ENCODE measurements at places on chromosomes 7 and 10.

DNA sequence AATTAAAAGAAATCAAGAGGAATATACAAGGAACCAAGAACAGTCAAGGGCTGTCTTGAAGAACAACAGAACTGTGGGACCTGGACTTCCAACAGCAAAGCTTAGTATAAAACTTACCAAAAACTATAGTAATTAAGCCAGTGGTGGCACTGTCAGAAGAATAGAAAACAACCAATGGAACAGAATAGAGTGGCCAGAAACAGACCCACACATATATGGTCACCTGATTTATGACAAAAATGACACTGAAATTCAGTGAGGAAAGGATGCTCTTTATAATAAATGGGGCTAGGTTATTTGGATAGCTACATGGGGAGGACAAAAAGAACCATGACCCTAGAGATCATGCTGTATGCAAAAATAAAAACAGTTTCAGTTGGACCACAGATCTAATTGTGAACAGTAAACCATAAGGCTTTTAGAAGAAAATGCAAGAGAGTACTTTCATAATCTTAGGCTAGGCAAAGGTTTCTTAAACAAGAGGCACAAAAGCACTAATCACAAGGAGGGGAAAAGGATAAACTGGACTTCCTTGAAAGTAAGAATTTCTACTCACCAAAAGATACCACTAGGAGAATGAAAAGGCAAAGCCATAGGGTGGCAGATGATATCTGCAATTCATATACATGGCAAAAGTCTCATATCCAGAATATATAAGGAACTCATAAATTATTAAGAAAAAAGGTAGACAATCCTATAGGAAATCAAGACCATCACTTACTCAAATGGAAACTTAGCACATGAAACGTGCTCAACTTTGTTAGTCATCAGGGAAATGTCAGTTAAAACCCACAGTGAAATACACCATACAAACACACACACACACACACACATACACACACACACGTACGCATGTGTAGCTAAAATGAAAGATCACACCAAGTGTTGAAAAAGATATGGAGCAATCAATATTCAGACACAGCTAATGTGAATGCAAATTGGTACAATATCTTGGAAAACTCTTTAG is 20.8 kb downstream of the HYCC1 start:
- no peak for DNase-seq

DNA sequence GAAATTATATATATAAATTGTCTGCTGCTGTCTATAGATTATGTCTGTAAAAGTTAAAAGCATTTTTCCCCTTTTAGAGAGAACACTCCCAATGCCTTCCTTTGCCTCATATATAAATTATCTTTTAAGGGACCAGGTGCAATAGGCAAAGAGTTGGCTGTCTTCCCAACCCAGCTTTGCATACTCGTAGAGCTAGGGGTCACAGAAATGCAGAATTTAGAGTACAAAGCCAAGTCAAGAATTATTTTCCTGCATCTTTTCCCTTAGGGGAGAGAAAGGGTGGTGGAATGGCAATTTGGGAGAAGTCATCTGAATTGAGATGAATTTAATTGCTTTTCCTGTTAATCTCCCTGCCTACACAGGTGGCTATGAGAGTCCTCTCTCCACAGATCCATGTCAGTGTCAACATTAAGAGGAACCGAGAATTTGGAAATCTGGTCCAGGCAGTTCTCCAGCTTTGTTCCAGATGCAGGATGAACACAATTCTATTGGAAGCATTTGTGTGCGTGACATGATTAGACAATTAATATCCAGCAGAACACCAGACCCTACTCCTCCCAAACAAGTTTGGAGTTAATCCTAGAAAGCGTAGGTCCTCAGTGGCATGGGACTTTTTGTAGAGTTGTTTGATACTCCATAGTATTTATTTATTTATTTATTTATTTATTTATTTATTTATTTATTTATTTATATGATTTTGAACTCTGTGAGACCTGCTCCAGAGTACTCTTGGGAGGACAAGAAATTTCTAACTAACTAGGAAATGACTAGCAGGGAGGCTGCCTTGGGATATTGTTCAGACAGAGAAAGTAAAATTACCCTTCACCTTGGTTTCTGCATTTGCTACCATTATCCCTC is 80.3 kb upstream of the SKAP2 start:
- no peak for DNase-seq

GRCh38 chr10:11663763-11664555 is 52.5 kb upstream of the USP6NL start:
- no peak for DNase-seq

GRCh38 chr10:26969145-26969926 is 108.6 kb upstream of the ABI1 start:
- DNase-seq = no peak

DNA sequence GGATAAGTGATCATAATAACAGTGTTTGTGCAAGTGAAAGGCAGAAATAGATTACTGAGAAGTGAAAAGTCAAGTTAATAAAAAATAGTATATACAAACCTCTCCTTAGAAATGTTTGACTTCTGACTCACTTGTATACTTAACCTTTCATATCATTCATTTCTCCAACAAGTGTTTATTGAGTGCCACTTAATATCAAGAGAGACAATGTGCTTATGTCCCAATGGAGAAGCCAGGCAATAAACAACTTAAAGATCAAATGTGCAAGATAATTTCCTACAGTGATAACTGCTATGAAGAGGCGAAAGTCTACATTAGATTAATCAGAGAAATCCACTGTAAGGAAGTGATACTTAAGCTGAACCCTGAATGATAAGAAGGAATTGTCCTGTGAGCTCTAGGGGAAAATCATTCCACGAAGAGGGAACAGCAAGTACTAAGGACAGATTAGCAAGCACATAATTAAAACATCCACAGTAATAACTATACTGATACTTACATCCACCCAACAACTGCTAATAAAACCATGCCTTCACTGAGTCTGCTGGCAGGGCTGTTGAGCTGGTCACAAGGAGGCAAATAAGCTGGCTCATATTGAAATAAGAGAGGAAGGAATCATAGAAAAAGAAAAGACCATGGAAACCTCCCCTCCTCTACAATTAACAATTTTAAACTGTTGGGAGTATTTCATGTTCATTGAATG is 203.5 kb downstream of the CTNNA3 start:
- DNase-seq = peak; percentile 0

DNA sequence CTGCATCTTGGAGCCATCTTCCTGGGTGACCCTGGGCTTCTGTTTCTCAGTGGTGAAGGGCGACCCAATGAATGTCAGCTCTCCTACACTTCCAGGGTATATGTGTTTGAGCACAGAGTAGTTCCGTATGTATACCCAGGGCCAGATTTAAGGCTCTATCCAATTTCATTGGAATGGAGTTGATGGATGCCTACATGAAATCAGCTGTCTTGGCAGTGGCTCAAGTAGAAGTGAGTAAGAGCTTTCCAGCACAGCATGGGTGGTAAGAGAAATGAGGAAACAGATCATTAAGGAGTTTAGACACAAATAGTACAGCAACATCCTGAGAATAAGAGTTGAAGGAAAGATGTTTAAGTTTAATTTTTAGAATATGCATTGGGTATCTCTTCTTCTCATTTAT is 433.0 kb downstream of the PAXIP1 start:
- no peak for DNase-seq

DNA sequence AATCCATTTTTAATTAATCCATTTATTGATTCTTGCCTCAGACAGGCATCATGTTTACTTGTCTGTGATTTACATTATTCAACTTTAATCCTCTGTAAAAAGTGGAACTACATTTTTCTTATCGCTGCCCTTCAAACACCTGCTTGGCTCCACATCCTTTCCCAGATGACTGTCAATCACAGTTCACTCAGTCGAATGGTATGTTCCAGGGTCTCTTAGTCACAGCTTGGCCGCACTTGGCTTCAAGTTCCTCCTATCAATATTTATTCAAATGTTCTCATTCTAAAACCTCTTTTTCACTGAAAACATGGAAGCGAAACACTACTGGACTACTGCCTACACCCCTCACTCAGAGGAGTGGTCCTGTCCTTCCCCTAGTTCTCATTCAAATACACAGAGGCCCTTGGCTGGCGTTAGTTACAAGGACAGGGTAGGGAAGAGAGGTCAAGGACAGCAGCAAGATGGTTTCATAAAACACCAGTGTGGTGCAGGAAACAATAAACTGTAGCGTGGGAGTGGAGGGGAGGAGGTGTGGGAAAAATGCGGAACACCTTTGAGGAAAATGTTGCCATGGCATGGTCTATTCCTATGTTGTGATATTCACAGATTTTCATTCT is 143.2 kb downstream of the USP6NL start:
- DNase-seq = no peak

DNA sequence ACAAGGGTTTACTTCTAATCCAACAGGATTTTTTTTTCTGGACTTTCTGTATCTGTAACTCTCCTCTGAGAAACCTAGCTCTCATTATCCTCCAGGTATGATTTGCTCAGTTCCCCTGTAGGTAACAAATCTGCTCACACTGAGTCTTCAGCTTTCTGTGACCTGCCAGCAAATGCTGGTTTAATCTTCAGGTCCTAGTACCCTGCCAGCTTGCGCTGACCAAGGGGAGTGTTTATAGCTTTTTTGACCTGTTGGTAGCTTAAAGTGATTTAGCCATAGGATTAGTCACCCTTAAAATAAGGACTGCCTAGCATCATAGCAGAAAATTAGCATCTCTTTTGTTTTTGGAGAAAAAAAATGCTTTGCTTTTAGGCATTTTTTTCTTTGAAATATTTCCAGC is 22.4 kb downstream of the SND1 start:
- peak; percentile 20 for DNase-seq

GRCh38 chr7:39666562-39666961 is 43.2 kb downstream of the RALA start:
- no peak for DNase-seq

DNA sequence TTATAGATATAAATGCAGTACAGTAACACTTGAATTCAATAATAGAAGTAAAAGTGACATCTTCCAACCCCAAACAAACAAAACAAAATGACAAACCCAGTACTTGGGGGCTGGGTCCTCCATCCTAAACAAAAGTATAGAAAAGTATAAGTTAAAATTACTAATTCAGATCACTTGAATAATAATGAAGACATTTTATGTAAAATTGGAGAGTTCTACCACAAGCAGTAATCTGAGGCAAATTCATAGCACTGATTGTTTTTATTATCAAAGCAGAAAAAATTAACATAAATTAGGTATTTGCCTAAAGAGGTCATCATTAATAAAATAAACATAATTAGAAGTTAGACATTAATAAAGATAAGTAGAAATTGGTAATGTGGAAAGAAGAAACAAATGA is 81.5 kb downstream of the ITPRID1 start:
- DNase-seq = no peak

DNA sequence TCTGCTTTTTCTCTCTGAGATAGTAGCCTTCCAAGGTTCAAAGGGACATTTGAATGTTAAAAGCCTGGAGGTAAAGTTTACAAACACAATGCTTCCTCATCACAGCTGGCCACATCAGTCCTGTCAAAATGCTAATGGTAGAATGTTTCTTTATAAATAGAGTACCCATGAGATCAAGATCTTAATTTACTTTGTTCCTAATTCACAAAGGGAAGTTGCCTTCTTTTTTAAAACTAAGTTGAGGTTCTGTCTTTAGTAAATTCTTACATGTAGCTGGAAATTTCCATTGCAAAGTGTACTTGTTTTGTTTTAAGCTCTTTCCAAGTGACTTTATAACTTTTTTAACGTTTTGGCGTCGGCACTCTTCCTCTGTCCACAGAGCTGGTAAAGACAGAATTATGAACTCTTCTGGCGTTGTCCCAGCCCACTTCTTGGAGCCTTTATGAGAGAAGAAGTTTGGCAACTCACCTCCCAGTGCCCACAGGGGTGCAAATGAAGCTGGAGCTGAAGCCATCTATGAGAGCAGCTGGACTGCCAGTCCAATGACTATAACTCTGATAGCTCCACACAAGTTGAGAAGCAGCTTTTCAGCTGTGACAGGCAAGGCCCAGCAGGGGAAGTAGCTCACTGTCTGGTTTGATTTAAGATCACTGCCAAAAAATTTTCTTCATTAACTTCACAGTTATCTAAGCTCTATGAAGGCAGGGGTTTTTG is 23.3 kb downstream of the FZD1 start:
- no peak for DNase-seq

GRCh38 chr10:116073510-116073909 is 199.5 kb downstream of the GFRA1 start:
- DNase-seq = no peak

GRCh38 chr7:72111086-72111485 is 301.1 kb downstream of the CALN1 start:
- DNase-seq = no peak

- DNase-seq = peak; percentile 42
Measured at GRCh38 chr7:65722361-65722792, 150.5 kb upstream of the VKORC1L1 start.

- no peak for DNase-seq
Measured at GRCh38 chr7:136692221-136692620, 176.2 kb upstream of the CHRM2 start.

GRCh38 chr10:60352105-60352504 is 37.6 kb downstream of the ANK3 start:
- no peak for DNase-seq

DNA sequence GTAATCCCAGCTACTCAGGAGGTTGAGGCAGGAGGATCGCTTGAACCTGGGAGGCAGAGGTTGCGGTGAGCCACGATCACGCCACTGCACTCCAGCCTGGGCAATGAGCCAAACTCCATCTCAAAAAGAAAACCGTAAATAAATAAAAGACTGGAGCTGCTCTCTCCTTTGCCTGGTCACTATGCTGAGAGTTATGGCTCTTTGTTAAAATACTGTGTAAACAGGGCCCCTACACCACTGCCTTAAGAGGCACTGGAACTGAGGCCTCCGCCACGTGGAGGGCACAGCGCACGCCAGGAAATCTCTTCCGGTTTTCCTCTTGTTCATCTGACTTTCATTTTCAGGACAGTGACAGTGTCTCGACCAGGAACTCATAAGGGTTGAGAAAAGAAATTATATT is 123.3 kb downstream of the PAXIP1 start:
- no peak for DNase-seq
